ENCODE measurements at places on chromosomes 7 and 10.

DNA sequence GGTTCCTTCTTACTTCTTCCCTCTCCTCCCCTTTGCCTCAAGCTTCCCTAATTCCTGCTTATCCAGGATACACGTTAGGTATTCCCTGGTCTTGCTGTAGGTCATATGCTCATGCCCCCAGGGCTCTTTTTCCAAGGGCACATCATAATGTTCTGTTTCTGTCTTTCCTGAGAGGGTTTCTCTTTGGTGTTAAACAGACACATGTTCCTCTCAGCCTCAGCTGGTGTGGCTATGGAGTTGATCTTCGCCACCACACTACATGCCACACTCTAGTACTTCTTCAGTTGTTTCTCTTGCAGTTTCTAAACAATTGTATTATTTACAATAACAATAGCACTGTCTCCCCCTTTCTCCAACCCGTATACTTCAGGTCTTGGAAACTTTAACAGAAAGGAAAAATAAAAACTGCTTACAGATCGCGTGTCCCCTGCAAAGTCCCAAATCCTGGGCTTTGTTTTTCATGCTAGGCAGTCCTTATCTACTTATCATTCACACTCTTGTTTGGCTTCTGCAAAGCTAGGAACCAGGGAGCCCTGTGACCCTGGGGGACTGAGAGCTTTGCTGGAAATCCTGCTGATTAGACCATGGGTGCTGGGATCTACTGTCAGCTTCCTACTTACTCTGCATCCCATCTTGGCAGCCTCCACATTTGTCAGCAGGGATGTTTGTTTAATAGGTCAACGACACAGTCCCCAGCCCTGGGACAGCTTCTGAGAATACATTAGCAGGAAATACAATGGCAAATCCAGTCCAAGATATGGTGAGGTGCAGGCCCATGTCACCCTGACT, 193.9 kb upstream of the BMPER start:
- no peak for DNase-seq

DNA sequence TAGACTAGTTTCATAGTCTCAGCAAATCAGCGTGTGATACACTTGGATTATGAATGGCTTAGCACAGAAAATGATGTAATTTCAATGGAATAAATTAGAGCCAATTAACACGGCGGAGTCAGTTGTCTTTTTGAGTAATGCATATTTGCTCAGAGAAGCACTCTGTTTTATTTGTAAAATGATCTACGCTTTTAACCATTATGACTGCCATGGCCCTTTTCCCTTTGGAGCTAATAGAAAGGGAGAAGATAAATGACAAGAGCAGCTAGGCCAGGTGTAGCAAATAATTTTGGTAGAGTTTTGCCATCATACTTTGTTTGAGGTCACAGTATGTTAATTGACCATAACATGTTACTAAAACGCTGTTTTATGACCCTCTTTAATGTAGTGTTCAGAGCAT, 86.8 kb downstream of the GPR158 start:
- peak; percentile 6 for DNase-seq

DNA sequence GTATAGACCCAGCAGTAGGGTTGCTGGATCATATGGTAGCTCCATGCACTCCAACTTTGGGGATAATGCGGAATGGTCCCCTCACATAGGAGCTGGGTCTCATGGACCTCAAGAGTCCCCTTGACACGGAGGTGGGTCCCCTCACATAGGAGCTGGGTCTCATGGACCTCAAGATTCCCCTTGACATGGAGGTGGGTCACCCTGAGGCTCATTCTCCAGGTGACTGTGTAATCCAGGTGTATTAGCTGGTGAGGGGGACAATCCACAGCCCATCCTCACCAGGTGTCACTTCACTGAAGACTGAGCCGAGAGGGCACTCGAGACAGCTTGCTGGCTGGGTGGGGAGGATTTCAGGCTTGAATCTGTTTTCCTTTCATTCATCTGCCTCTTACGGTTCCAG, 121.9 kb downstream of the PTPN20 start:
- DNase-seq, result no peak

- DNase-seq, result no peak
Measured at GRCh38 chr10:133353202-133353959, 4.4 kb downstream of the FUOM start.

DNA sequence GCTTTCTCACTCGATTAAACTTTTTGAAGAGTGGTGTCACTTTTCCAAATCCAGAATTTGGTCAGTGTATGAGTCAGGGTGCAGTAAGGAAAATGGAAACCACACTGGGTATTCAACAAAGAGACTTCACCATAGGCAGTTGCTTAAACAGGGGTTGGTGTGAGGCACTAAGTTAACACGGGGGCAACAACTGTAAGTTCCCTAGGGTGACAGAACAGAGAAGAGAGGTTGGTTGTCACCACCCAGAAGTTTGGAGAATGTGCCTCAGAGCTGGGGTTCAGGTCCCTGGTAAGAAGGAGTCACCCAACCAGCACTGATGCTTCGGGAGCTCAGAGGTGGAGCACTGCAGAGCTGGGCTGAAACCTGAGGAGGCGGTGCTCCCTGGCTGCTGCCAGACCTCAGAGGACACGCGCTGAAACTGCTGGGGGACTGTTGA, 170.4 kb downstream of the ARID5B start:
- DNase-seq, result no peak

GRCh38 chr7:155918720-155919390, 106.6 kb upstream of the SHH start:
- DNase-seq, result no peak

DNA sequence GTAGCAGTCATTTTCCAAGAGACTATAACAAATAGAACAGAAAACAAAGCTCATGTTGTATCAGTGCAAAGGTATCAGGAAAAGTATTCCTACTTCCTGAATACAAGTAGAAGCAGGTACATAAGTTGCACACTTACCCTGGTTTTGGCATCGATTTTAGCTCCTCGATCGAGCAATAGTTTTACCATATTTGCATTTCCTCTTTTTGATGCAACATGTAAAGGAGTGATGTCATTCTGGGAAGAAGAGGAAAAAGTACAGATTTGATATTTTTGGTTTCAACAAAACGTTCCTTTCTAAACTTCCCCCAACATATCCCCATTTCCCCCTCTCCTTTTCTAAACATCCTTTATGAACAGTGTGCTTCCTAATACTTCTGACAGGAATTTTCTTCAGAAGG, 155.1 kb downstream of the ANK3 start:
- no peak for DNase-seq

Data from NCI-H187 (cell line).